ENCODE measurements at places on chromosomes 1 and 21.

GRCh38 chr1:218836264-218836663 is 337.4 kb upstream of the LYPLAL1 start:
- no peak for DNase-seq

- no peak for DNase-seq
Measured at GRCh38 chr1:81409262-81409661, 391.5 kb upstream of the ADGRL2 start.

DNA sequence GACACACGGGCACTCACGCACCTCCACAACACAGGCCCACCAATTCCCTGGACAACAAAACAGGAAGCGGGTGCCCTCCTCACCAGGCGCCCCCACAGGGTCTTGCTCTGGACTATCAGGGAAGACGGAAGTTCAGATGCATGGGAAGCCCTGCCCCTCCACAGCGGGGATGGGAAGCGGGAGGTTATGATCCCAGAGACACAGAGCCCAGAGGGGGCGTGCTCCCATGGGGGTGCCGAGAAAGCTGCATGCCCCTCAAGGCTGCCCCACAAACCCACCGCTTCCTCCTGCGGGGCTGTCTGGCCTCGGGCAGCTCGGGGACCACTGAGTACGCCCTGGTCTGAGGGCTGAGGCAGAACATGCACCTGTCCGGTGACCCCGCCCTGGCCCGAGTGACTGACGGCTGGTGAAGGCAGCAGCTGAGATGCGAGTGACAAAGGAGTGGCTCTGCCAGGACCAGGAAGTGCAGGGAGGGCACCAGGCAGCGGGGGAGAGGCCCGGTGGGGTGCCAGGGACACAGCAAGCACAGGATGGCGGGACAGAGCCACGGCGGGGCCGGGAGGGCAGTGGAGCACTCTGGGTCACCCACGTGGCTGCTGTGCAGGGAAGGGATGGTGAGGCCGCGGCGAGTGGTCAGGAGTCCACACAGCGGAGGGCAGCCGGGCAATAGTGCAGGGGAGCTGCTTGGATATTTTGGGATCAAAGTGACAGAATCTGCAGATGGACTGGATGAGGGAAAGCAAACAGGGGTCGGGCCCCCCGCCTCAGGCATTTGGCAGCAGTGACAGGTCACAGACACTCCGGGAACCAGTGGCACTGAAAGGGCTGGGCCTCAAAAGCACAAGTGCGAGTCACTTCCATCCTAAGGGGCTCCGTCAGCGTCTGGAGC is 18.6 kb downstream of the NADK start:
- DNase-seq: no peak

DNA sequence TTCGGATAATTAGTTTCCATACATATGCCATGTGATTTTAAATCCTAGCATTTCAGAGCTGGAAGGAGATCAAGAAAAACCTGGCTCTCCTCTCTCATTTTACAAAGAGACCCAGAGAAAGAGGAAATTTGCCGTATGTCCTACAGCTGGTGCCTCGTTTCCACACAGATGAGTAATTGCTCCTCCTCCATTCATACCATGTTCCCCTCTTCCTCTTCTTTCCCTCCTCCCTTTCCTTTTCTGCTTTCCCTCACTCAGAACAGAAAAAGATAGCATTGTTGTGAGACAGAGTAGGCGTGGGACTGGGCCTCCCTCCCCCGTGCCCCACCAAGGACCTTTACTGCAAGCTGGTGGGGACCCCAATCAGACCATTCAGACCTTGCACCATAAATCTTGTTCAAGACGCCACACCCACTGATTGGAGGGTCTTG is 13.7 kb upstream of the SLC44A3 start:
- no peak for DNase-seq

- no peak for DNase-seq
Measured at GRCh38 chr1:109632671-109633346, 13.2 kb downstream of the AMPD2 start.

GRCh38 chr1:5944843-5945167 is 47.4 kb downstream of the NPHP4 start:
- DNase-seq: no peak

GRCh38 chr1:183004141-183004540 is 19.1 kb upstream of the LAMC1 start:
- no peak for DNase-seq

DNA sequence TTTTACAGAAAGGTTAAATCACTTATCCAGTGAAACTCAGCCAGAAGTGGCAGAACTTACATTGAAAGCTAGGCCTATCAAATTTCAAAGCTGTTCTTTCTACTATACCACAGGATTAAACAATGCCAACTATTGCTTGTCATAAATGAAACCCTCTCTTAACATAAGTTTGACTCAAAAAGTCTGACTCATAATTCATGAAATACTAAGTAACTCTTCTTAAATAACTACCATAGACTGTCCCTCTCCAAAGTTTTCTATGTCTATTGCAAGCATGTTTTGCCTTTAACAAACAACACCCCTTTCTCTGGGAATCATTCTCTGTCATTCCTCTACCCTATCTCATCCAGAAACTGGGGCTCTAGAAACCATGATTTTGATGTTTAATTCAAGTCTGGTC is 109.5 kb upstream of the UBE2U start:
- no peak for DNase-seq

DNA sequence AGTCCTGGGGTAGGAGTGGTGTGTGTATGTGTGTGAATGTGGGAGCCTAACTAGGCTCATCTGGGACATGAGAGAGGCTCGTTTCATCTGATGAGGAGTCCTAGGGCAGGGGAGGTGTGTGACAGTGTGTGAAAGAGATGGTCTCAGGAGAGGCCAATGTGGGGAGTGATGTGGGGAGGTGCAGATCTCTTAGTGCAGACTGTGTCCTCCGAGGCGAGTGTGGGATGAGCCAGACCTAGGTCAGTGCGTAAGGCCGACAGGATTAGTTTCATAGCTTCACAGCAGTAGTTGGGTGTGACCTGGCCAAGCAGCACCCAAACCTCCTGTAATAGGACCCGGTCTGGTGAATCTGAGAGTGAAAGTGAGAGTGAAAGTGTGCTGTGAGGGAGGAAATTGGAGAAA is 94.7 kb downstream of the LIPI start:
- DNase-seq: no peak

- DNase-seq: no peak
Measured at GRCh38 chr1:226981838-226982237, 41.7 kb downstream of the COQ8A start.

- DNase-seq: no peak
Measured at GRCh38 chr21:38133240-38133639, 123.6 kb upstream of the KCNJ15 start.

- no peak for DNase-seq
Measured at GRCh38 chr21:37513383-37513782, 146.8 kb downstream of the DYRK1A start.

DNA sequence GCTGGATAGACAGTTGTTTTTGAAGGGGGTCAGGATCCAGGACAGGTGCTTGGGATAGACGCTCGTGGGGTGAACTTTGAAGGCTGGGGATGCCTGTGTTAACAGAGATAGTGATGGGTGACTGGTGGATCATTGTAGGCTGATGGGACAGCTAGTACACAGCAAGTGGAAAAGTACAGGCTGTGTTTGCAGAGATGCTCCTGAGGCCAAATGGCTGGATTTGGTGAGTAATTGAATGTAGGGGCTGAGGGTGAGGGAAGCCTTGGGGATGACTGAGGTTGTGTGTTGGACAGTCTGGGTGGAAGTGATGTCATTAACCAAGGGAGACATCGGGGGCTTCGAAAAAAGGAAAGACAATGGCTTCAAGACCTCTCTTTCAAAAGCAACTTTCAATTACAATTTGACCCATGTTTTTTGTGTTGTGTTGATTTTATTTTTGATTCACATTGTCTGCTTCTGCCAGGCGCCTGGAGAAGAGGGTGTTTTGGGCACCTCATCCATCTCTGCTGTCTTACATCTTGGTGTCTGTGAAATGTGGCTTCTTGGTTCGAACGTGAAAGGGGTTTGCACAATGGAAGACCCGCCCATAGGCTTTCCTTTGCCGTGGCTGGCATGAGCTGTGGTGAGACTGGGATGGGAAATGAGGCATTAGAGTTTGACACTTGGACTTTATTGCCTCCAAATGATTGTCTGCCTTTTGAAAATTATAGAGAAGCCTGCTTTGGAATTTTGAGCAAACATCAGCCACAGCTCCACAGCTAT is 147.5 kb downstream of the FOXD2 start:
- no peak for DNase-seq

- no peak for DNase-seq
Measured at GRCh38 chr1:2472109-2472508, 4.0 kb upstream of the PLCH2 start.

DNA sequence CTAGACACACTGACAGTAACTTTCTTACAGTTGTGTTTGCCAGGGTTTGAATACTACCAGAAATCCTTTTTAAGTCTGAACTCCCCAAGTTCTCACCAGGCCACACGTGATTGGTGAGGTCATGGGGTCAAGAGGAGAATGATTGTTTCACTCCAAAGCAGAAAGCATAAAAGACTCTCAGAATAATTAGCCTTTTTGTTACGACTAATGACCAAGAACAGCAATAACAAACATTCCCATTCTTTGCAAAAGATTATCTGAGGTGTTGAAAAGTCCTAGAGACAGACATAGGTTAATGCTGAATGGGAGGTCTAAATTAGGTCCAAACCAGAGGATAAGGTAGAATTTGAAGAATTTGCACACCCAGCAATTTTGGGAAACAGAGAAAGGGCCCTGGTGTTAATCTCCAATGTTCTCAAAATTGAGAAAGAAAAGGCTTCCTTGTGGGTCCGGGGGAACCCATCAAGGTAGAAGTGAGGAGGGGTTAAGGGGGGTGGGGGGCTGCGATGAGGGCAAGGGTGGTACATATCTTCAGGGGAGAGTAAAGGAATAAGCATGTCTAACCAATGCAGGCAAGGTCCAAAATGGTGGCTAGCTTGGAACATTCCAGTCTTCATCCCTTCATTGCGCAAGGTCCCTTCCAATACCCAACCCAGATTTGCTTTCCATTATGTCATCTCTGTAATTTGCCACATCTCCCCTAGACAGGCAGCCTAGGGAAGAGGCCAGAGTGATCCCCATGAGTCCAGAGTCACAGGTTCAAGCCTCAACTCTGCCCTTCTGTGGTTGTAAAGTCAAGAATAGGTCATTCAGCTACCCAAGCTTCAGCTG is 74.6 kb upstream of the NFIA start:
- DNase-seq: no peak

GRCh38 chr1:28159243-28159642 is 17.2 kb downstream of the PTAFR start:
- no peak for DNase-seq

DNA sequence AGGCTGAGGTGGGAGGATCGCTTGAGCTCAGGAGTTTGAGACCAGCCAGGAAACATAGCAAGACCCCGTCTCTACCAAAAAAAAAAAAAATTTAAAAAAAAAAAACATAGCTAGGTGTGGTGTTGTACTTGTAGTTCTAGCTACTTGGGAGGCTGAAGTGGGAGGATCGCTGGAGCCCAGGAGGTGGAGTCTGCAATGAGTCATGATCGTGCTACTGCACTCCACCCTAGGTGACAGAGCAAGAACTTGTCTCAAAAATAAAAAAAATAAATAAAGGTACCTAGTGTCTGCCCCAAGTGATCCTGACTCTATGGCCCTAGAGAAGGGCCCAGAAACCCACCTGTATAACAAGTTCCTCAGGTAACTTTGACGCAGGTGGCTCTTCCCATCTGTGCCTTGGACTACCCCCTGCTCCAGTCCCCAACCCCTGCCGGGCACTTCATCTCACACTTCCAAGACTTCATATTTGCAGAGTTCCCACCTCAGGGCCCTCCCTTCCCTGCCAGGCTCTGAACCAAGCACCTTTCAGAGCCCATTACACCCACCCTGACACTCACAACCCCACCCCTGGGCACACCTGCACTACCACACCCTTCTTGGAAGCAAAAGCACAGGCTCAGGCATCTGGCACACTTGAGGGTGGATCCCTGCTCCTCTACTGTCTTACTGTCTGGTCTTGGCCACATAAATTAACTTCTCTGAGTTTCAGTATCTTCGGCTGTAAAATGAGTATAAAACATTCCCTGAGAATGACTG is 80.2 kb upstream of the KLHDC7A start:
- DNase-seq: no peak

All from keratinocyte (primary cell).